ENCODE measurements at places on chromosomes 7 and 10.

DNA sequence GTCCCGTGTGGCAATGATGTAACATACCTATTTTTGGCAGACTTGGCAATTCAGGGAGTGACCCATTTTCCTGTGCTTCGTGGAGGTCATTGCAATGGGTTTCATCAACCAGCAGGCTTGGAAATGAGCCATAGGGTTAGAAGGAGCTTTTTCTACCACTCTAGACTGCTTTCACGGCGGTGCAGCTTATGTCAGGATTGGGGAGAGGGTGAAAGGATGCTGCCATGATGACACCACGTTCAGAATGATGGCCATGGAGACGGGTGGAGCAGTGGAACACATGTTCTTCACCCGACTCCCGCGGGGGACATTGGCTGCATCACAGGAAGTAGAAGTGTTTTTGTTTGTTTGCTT is 220.2 kb downstream of the EMX2 start:
- DNase-seq, result no peak

DNA sequence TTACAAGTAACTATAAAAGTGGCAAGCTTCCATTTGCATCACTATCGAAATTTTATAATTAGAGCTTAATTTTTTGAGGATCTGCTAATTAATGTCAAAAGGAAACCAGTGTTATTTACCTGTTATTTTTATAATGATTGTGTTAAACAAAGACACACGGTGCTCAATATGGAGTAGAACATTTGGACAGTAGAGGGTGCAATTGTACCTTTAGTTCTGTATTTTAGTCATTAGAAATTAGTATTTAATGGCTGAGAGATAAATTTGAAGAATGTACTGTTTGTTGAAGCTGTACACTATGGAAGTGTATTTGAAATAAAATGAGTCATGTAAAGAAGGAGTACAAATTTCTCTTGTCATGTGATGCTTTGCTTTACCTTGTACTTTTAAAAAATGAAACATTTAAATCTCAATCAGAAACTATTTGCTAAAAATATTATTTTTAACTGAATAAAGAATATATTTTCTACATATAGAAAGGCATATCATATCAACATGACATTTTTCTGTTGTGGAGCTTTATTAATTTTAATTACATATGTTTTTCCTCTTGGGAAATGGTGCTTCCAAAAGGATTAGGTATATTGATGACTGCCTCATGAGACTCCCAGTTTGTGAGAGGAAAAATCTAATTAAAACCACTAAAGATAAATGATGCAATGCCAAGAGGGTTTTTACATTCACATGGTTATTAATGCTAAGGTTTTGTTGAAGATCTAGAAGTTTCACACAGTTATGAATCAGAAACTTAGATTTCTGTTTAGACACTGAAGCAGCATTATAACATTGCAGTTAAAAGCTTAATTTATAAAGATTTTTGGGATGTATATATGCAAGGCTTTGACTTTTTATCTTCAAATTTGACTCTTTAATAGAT is 10.4 kb upstream of the PRKG1 start:
- DNase-seq, result peak; percentile 54

- DNase-seq, result peak; percentile 96
Observed at GRCh38 chr7:22859641-22860290, 37.1 kb upstream of the TOMM7 start.

DNA sequence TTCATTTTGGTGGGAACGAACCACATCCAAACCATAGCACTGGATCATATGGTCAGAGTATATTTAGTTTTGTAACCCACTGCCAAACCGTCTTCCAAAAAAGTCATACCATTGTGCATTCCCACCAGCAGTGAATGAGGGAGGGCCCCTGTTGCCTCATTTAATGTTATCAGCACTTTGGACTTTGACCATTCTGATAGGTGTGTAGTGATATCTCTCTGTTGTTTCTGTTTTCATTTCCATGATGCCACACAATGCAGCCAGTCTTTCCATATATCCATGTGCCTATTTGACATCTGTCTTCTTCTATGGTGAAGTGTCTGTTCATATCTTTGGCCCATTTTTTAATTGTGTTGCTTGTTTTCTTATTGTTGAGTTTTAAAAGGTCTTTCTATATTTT is 105.0 kb upstream of the PPP2R2D start:
- DNase-seq, result no peak

DNA sequence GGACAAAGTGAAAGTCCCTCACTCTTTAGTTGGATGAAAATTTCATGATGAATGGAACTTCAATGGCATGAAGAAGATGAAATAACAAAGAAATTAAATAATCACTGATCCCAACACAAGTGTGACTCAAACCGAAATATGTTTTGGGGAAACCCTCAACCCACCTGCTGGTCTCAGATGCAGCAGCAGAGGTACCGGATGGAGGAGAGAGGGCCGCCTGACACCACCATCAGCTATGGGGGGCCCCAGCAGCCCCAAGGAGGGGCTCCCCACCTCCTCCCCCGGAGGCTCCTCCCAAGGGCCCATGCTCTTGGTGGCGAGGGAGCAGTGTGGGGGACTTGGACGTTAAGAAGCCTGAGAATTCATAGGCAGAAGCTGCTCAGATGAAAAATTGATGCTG is 137.2 kb upstream of the ADARB2 start:
- DNase-seq, result no peak

DNA sequence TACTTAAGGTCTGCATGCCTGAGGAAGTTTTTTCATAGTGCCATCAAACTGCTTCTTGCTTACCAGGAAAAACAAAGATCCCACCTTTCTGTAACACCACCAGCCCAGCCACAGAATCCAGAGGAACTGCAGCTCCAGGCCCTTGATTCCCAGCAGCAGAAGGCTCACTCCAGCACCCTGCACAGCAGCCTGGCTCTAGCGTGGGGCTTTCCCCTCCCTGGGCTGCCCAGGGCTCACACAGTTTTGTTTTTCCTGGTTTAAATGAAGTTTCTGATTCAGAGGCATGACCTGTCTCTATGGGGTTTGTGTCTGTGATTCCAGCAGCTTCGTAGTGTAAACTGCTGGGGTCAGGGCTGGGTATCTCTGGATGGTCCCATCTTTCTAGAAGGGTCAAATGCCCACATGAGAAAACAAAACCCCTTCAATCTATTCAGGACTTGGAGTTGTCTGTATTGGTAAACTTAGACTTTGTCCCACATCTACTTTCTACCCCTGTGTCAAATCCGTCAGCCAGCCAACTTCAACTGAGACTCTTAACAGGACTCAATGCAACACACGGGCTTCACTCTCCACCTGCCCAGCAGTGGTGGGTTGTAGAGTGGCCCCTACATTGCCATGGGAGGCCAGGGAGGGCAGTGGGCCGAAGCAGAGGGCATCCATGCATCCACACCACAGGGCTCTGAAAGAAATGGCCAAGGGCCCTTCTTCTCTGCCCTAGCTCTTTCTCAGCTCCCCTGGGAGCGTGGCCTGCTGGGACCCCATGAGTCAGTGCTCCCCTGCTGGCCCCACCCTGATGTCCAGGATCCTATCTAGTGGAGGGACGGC is 73.6 kb downstream of the ATXN7L1 start:
- no peak for DNase-seq

- DNase-seq, result no peak
Observed at GRCh38 chr7:87505557-87506245, 30.2 kb upstream of the ABCB4 start.

DNA sequence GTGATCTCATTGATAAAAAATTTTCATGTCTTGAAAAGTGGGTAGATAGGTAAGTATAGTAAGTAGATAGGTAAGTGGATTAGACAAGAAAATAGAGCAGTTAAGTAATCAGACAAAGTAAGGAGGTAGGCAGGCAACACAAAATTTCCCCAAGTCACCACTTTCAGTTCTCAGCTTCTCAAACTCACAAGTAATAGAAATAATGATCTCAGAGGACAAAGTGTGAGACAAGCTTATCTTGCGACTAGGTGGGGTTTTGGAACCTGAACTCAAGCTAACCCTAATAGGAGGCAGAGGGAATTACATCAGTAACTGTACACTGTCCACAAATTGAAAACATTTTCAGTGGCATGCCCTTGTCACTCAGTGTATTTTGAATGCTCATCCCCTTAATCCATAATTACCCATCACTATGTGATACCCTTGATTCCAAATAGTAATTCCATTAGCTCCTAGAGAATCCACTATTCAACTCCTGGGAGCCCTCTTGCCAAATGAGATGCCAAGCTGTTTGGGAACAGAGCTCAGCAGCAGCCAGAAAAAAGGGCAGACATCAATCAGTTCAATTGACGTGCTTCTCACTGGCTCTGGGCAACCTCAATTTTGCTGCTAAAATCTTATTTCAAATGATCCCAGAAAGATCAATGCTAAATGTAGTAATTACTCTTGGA is 703.2 kb downstream of the XPNPEP1 start:
- DNase-seq, result no peak

GRCh38 chr10:76868098-76868977 is 769.3 kb downstream of the KCNMA1 start:
- DNase-seq, result no peak

DNA sequence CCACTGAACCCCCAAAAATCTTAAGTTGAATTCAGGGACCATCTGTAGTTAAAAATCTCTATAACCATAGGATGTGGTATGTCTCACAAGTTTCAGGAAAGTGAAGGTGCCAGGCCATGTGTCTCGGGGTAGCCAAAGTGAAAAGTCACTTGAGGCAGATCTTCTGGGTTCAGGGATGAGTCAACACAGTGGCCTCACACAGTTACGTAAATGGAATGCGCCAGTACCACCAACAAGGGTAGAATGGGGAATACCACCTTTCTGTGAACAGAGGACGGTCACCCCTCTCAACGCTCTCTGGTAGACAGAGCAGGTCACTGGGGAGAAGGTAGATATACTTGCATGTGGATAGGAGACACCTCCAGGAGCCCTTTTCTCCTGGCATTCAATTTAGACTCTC is 71.4 kb downstream of the ELMO1 start:
- DNase-seq, result no peak

DNA sequence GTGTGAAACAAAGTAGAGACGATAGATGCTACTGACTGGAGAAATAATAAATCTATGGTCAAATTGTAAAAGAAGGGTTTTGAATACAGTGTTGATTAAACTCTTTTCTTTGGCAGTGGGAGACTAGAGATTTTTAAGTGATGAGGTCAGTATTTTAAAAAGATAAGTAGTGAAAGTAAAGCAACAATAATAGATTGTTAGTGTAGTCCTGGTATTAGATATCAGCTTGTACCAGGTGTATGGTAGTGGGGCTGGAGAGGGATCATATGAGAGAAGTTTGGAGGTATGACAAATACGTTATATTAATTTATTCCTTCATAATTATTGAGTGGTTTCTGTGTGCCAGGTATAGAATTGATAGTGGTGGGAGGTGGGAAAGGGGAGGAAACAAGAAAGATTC is 25.2 kb downstream of the PHTF2 start:
- DNase-seq, result no peak

GRCh38 chr7:124697746-124698145 is 67.8 kb downstream of the GPR37 start:
- no peak for DNase-seq

GRCh38 chr7:93316730-93317129 is 84.6 kb downstream of the VPS50 start:
- no peak for DNase-seq

DNA sequence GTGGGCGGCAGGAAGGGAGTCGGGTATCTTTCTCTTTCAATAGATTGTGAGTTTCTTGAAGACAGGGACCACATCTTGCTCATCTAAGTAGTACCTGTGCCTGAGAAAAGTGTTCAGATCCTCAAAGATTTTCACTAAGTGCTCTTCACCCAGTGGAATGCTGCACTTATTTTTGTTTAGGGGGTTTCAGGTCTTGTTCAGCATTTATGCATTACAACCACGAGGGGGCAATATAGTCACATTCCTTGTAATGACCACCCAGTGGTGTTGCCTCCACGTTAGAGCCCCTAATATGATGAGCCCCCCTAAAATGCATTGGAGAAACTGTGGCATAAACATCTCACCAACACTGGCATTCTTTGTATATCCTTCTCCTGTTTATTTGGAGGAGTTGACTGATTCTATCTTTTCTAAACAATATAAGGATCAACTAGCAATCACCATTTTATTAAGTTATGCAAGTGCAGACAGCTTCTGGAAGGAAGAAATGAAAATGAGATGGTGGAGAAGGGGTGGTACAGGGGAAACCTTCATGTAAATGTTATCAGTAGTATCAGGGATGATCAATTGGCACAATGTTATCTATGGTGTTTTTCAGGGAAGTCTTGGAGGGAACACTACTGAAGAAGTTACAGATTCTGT is 3.1 kb upstream of the PAPSS2 start:
- DNase-seq, result peak; percentile 47

GRCh38 chr10:96585736-96586418 is 935 bp downstream of the TM9SF3 start:
- DNase-seq, result peak; percentile 14

DNA sequence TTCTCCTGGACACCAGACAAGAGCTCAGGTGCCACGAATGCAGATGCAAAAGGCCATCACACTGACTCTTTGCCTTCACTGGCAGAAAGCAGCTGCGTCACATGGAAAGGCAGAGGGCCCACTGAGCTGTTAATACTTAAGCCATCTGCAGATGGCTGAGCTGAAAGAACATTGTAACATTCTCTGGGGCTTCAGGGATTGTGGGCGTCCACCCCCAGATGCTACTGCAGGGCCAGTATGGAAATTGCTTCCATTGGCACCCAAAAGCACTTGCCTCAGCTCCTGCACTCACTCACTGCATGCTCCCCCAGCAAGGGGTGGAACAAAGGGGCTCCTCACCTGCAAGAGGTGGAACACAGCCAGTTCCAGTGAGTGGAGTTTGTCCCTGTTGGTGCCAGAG is 1264.6 kb downstream of the REEP3 start:
- no peak for DNase-seq

DNA sequence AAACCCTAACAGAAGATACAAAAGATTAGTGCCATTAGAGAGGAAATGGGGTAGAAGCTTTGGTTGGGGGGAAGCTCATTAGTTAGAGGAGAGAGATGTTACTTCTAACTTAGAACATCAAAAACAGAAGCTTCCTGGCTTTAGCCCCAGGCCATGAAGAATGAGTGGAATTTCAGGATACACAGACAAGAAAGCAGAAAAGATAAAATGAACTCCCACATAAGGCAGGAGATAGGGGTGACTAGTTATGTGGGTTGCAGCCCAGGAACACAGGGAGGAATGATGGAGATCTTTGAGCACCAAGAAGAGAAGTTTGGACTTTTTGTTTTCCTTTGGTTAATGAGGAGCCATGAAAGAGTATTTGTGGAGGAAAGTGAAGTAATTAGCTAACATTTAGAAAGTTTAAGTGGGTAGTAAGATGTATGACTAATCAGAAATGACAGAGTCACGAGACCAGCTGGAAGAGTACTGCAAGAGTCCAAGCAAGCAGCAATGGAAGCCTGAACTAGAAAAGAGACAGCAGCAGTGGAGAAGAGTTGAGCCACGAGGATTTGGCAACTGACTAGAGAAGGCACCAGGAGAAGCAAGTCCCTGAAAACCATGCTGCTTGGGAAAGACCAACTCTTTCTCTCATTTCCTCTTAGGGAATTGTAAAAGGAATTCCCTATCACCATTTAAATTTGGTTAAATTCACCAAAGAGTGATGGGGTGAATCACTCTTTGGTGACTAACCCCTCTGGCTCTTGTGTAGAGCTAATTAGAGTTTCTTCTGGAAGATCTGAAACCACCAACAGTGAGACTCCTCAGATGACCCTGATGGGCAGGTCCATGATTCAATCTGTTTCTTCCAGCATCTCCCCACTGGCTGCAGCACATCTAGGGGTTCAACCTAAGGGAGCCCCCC is 131.9 kb downstream of the KCNMA1 start:
- DNase-seq, result peak; percentile 87

- DNase-seq, result no peak
Observed at GRCh38 chr10:29826801-29827450, 192.2 kb upstream of the SVIL start.

Measured in bronchial epithelial cell (primary cell).